Sigmoid colon (tissue), 7 donors: ENCODE measurements at places on chromosomes 4 and X.

DNA sequence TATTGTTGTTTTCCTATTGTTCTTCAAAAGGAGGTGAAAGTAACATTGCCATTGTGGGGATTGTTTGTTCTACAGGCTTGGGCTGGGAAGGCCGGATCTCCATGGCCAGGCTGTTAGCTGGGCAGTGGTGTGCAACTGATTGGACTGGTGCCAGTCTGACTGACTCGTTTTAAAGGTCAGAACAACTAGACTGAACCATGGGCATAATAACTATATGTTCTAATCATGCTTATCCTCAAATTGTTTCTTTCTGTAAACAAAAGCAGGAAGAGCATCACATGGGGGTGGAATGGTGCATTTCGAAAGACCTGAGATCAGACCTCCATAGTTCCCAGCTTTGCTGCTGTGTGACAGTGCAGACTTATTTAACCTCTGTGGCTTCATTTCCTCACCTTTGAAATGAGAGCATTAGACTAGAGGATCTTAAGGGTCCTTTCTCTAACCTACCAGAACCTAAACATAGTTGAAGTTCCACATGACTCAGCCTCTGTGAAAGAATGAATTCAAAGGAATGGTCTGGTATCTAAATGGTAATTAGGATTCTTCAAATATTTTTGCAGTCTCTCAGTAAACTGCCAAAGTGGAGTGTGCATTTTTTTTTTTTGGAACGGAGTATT lies 66.7 kb upstream of the PGRMC2 start:
- DNase-seq: no peak

DNA sequence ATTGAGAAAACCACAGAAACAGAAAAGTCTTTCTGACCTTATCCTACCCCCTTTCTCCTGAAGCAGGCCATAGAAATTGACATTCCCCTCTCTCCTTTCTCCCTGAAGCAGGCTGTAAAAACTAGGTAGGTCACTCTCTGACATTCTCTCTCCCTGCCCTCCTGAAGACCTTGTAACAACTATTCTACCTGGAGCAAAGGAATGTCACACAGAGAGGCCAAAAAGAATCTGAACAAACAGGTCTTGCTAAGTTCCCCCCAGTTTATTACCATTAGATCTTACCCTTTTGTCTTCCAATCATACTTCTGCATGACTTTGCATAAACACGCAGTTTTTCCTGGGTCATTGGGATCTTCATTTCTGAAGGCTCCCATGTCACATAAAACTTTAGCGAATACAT lies 198.3 kb upstream of the GYPA start:
- DNase-seq: no peak

DNA sequence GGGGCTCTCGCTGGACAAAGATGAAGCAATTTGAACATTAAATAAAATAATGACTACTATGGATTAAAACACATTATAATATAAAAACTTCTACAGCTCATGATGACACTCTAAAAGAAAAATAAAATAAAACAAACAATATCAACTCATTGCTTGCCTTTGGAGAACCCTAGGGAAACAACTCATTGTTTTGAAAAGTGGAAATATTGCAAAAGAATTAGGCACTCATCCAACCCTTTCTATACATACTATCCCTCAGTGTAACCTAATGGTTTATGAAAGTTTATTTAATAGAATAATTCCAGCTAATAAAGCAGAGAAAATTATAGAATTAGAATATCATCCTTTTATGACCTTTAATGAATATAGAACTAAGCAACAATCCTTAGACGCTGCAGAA lies 718 bp downstream of the RAB40A start:
- DNase-seq: no peak

- DNase-seq: no peak
These were observed 270.2 kb upstream of the SMIM31 start for GRCh38 chr4:164483711-164484110.

DNA sequence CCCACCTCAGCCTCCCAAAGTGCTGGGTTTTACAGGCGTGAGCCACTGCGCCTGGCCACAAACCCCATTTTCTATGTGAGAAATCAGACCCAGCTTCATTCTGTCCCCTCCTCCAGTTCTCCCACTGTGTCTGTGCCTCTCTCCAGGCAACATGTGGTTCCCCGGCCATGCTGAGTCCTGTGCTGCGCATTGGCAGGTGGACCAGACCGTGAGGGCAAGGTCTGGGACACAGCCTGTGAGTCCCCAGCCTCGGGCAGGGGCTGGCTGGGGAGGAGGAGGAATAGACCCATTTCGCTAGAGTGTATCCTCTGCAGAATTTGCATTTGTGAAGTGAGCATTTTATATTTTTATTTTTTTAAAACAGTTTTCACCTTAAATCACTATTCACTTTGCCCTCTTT lies 21.5 kb upstream of the CLDN24 start:
- DNase-seq: no peak
